Left lung (tissue), 14 donors: ENCODE measurements at places on chromosomes 5 and 9. TPM values are rescaled to one million over a fixed set of nuclear protein-coding genes. Genes with fewer than 3 reads are reported as not detected.

GRCh38 chr5:104942735-104943134 is 1380.1 kb upstream of the NUDT12 start:
- no peak overlapping the region for H3K4me3 ChIP-seq
- DNase-seq = no peak
- H3K4me1 ChIP-seq = no peaks in the 10 kb centered on the region
- H3K36me3 ChIP-seq = no peaks in the 10 kb centered on the region
- H3K27me3 ChIP-seq = no peaks in the 10 kb centered on the region
- no peak overlapping the region for H3K27ac ChIP-seq

LRRC19 gene
- not detected for total RNA-seq

GRCh38 chr9:125235804-125236519 is 5.2 kb downstream of the HSPA5 start:
- peaks cover 56% of the 10 kb centered on the region for H3K4me1 ChIP-seq
- no peak for DNase-seq
- peak overlapping the region; percentile 2 for H3K27ac ChIP-seq
- H3K27me3 ChIP-seq = no peaks in the 10 kb centered on the region

DNA sequence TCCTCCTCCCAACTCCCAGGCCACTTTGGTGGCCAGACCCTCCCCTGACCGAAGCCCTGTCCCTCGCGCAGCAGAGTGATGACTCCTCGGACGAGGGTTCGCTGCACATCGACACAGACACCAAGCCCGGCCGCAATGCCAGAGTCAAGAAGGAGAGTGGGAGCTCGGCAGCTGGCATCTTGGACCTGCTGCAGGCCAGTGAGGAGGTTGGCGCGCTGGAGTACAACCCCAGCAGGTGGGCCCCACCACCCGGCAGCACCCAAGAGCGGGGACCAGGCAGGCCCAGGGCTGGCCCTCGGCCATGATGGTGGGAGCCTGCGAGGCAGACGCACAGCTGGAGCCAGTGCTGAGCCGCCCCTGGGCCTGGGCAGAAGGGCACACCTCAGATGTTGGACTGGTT is 90.6 kb downstream of the PHF2 start:
- H3K4me1 ChIP-seq = no peaks in the 10 kb centered on the region
- no peak for DNase-seq
- H3K27ac ChIP-seq = no peak overlapping the region
- no peaks in the 10 kb centered on the region for H3K27me3 ChIP-seq
- no peak overlapping the region for H3K4me3 ChIP-seq

DNA sequence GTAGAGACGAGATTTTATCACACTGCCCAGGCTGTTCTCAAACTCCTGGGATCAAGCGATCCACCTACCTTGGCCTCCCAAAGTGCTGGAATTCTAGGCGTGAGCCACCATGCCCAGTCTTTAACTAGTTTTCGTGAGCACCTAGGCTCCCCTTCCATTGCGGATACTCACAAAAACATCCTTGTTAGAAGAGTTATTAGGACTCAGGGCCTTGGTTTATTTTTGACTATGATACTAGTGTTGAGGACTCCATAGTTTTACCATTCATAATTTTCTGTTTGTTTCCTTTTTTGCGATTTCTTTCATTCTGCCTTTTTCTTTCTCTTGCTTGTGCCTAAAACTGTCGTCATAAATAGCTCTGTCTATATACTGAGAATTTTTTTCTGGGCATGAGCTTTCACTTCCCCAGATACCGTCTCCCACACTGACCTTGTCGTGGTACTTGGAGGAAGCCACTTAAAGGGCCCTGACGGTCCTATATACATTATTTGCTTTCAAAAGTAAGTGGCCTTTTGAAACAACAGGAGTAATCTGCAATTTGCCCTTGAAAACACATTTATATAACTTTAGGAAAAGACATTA is 5.2 kb downstream of the F2R start:
- no peaks in the 10 kb centered on the region for H3K4me1 ChIP-seq
- H3K36me3 ChIP-seq = no peaks in the 10 kb centered on the region
- no peak for DNase-seq
- H3K27me3 ChIP-seq = peaks cover 23% of the 10 kb centered on the region
- no peak overlapping the region for H3K27ac ChIP-seq
